ENCODE measurements at places on chromosomes 12 and 14.

GRCh38 chr12:31922341-31923062 is 36.7 kb upstream of the RESF1 start:
- no peak for DNase-seq

- no peak for DNase-seq
These were observed 816.4 kb upstream of the FBXO33 start for GRCh38 chr14:40248671-40249070.

GRCh38 chr14:54681811-54682261 is 114.9 kb downstream of the SAMD4A start:
- no peak for DNase-seq

- peak; percentile 50 for DNase-seq
These were observed 29.2 kb upstream of the C14orf180 start for GRCh38 chr14:104550340-104550860.

GRCh38 chr14:84236290-84236689 is 1293.7 kb upstream of the FLRT2 start:
- DNase-seq, result no peak

- DNase-seq, result no peak
These were observed 701 bp downstream of the SPRING1 start for GRCh38 chr12:116736962-116737773.

GRCh38 chr14:90517076-90517841 is 120.4 kb downstream of the CALM1 start:
- no peak for DNase-seq

DNA sequence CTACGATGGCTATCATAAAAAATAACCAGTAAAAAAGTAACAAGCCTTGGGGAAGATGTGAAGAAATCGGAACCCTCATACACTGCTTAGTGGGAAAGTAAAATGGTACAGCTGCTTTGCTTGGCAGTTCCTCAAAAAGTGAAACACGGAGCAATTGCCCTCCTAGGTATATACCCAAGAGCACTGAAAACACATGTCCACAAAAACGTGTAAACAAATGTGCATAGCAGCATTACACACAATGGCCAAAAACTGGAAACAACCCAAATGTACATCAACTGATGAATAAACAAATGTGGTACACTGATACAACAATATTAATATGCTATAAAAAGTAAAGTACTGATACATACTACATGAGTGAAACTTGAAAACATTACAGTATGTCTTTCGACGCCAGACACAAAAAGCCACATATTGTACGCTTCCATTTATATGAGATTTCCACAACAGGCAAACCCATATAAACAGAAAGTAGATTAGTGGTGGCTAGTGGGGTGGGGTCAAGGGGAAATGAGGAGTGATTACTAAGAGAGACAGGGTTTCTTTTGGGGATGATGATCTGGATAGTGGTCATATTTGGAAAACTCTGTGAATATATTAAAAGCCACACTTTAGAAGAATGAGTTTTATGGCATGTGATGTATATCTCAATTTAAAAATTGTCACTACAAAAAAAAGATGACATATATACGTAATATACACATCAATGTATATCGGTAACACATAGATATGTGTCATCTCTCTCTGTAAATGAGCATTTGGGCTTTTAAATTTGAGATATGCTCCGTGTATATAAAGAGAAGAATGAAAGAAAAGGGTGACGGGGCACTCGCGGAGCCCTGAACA is 996 bp downstream of the SLC41A2 start:
- no peak for DNase-seq

- no peak for DNase-seq
These were observed 653.6 kb downstream of the MED13L start for GRCh38 chr12:115623764-115624334.

DNA sequence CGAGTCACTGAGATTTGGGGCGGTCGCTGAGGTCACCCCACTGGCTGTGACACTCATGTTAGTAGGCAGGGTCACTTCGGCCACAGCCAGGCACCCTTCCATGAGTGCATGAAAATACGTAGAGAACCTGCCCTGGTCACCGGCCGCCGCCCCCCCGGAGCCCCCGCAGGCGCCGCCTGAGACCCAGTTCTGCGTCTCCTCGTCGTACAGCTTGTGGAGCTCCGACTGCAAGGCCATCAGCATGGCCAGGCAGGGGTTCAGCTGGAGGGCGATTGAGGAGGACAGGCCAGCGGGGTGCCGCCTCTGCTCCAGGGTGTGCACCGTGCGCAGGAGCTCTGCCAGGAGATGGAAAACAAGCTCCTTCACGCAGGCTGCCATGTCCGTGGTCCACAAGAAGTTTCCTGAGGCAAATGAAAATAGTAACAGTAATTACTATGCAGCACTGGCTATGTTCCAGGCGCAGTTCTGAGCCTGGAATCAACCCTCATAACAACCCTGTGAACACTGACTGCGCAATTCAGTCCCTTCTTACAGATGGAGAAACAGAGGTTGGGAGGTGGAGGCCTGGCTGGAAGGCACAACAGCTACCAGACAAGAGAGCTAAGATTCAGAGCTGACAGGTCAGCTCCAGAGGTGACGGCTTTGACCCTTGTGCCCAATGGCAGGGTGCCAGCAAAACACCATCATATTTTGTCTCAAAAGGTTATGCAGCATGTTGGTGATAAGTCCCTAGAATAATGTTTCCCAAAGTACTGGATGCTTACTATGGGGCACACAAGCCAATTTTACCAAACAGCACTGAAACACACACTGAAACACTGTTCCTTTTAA is 59.9 kb downstream of the TRAFD1 start:
- DNase-seq, result no peak

DNA sequence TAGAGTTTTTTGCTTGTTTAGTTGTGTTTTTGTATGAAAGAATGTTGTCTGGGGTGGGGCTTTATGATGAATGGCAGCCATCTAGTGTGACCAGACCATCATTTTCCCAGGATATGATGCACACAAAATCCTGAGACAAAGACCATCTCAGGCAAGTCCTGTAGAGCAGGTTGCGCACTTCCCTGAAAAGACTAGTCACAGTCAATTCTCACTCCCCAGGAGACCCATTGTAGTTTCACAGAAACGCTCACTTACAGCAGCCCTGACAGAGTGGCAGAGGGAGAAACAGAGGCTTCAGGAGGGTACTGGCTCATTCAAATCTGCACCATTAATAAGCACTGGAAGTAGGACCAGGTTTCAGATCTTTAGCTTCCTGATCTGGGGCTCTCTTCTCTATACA is 183.2 kb downstream of the TMEM117 start:
- DNase-seq, result no peak

- DNase-seq, result no peak
These were observed 260.8 kb upstream of the G2E3 start for GRCh38 chr14:30297876-30298795.

DNA sequence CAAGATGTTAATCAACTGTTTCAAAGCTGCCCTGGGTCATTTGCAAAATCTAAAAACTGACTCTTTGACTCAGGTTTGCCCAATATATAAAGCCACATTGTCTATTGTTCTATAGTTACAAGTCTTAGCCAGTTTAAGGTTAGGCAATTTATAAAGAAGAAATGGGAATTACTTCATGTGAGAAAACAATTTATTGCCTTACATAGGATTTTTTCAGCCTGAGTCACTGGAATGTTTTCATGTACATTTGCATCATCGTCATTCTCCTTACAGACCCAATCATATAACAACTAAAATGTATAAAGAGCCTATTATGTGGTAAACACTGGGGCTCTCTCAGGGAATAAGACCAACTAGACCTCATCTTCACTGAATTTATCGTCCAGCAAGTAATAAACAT is 100.3 kb upstream of the PLEKHG7 start:
- no peak for DNase-seq

- DNase-seq, result no peak
These were observed 4.9 kb upstream of the NEMF start for GRCh38 chr14:49857427-49858003.

DNA sequence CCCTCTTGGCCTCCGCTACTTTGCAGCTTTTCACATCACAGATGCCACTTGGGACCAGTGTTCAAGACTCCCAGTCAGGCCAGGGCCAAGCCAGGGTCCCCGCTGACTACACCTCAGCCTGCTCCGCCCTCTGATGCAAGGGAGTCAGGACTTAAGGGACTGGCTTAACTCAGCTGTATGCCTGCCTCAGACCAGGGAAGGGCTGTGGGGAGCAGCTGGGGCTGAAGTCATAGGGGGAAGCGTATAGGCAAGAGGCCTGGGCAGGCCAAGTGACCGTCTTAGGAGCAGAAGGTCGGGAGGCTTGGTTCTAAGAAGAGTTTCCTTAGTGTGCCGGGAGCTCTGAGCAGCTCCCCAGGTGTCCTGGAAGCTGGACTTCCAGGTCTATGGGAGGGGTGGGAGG is 21.9 kb downstream of the KDM2B start:
- no peak for DNase-seq

GRCh38 chr12:7092986-7093460 is 778 bp upstream of the C1R start:
- DNase-seq, result no peak

DNA sequence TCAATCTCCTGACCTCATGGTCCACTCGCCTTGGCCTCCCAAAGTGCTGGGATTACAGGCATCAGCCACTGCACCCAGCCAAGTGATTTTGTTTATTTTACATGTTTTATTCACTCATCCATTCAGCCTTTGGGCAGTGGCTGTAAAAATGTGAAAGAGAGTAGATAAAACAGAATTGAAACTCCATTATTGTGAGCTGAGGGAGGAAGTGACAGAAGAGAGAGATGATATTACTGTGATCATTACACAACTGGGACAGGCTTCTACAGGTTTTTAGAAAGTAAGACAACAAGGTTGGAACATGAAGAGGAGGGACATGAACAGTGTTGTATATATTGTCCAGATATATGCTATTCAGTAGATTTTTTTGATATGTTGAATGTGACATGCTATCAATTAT is 25.0 kb downstream of the CREBL2 start:
- no peak for DNase-seq

- DNase-seq, result no peak
These were observed 51.0 kb downstream of the PTGER2 start for GRCh38 chr14:52365071-52365470.

DNA sequence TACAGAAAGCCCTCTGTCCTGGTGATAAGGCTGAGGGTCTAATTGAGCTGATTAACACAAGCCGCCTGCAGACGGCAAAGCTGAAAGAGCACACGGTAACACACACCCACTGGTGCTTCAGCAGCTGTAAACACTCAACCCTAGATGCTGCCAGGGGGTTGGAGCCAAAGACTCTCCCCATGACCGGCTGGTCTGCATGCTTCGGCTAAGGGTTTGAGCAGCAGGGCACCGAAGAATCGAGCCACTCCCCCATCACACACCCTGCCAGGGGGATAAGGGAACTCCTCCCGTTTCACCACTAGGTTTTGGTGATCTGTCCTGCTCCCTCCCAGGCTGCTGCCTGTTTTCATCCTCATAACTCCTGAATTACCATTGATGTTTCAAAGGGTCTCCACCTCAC is 141.0 kb upstream of the OVCH1 start:
- no peak for DNase-seq

DNA sequence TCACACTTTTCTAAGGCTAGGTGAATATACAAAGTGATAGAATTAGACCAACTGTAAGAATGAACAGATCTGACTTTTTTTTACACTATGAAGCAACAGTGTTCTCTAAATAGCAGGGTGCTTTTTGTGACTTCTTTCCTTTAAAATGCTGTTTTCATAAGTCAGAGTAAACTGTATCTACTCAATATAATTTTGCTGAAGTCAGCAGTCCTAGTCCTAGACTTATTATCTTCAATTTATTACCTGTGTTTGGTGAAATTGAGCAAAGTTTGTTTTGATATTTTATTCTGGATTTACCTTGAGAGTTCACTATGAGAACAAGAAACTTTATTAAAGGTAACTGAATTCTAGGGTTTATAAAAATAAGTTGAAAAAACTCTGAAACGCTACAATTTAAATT is 651.3 kb upstream of the MIS18BP1 start:
- no peak for DNase-seq

GRCh38 chr12:6122201-6122600 is 2.3 kb downstream of the VWF start:
- DNase-seq, result no peak

GRCh38 chr14:39554576-39554975 is 122.3 kb upstream of the FBXO33 start:
- no peak for DNase-seq

DNA sequence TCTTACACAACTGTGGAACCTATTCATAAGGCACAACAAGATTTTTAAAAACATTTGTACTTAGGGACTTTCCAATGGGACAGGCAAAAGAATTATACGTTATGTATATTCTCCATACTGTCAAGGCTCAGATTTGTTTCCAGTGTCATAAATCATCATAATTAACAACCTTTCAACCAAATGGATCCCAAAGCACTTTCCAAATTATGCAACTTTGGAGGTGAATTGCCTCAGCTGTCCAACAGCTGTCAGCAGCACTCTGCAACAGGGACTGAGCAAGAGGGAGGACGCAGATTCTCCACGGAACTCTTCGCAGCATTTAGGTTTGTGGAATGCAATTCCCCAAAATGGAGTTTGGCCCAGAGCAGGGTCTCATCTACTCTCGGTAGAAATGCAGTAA is 186.6 kb downstream of the PAX9 start:
- no peak for DNase-seq

- DNase-seq, result no peak
These were observed 25.1 kb downstream of the ANKS1B start for GRCh38 chr12:99959549-99960170.

DNA sequence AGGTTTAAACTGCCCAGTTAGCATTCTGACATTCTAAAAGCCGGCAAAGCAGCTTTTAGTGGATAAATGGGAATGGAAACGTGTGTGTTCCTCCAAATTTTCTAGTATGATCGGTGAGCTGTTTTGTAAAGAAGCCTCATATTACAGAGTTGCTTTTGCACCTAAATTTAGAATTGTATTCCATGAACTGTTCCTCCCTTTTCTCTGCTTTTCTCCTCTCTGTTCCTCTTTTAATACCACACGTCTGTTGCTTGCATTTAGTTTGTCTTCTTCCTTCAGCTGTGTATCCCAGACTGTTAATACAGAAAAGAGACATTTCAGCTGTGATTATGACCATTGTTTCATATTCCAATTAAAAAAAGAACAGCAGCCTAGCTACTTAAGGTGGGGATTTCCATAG is 10.7 kb downstream of the DYRK2 start:
- DNase-seq, result no peak

DNA sequence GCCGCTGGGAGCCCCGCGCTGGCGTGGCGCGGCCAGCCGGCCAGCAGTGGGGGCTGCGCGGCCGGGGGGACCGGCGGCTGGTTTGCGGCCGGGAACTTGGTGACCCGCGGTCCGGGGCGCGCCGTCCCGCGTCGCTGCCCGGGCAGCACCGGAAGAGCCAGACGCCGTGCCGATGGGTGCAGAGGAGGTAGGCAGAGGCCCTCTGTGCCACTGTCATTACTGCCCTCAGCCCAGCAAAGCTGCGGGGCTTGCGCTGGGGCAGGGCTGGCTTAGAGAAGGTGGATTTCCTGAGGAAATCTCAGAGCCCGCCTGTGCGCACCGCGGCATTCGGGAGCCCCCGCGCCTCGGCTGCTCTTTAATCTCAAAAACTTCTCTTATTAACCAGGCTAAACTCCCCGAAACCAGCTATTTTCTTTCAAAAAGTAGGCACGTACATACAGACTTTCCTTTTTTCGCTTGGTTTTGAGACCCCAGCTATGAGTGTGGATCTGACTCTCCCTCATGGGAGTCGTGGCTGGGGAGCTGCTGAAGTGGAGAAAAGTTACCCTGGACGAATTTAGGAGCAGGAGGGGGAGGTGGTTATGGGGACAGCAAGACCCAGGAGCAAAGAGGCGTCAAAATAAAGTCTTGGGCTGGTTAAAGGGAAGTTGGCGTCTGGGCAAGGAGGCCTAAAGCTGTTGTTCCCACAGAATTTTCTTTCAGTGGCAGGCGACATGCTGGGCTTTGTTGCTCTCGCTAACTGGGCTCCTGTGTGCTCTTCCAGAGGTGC is 802 bp downstream of the SUSD6 start:
- DNase-seq, result no peak

All from left forelimb (tissue), 1 donor.